ENCODE measurements at places on chromosomes 13 and 19.

DNA sequence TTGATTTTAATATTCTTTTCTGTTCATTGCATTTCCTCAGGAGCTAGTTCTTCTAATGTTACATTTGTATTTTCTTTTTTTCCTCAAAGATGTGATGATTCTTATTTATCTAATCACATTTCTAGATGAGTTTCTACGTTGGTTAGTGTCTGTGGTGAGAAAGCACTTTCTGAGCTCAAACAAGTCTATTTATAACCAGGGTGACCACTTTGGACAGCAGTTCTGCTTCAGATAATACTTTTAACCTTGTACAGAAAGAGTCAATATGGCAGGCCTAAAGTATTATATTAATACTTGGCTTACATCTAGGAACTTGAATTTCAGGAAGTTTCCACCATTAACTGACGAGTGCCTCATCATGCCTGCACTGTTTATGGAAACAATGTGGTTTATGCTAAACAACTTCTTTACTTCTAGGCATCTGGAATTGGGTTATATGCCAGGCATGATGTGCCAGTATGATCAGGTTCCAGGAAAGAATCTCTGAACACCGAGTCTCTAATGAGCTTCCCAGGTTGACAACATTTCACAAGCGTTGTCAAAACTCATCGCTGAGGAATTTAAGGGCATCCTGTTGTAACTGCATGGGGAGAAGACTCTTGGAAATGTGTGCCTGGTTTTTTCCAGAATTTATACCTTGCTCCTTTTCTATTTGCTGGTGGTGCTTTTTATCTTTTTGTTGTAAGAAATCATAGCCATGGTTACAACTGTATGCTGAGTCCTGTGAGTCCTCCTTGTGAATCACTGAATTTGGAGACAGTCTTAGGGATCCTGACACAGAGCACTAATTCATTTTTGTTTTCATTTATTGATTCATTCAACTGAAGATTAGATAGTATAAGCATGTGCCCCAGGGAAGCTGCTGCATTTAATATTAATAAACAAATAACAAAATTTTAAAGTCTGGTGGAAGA is 344.4 kb upstream of the PCDH9 start:
- no peak for DNase-seq

DNA sequence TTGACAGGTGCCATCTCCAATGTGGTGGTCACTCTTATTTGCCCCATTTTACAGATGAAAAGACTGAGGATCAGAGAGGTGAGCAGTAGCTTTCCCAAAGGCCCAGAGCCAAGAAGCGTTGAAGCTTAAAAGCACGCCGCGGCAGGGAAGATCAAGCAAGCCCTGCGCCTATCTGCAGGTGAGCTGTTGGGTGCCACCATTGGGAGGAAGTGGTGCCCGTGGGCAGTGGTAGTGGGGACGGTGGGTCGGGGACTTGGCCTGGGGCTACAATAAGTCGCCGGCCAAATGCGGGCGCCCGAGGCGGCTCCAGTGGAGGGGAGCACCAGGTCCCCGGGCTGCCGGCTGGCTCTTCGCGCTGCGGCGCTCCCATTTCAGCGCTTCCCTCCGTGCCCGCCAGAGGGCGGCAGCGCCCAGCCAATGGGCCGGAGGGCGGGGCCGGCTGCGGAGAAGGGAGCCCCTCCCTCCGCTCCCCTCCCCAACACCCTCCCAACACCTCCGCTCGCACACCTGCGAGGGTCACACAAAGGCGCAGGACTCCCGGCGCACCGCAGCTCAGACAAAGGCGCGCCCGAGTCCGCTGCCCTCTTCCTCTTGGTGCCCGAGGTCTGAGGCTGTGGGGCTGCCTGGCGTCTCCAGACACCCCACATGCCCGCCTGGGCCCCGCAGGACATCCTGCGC is 744 bp upstream of the POU2F2 start:
- peak; percentile 70 for DNase-seq

GRCh38 chr13:44146138-44146537 is 227.5 kb upstream of the SERP2 start:
- DNase-seq = no peak

DNA sequence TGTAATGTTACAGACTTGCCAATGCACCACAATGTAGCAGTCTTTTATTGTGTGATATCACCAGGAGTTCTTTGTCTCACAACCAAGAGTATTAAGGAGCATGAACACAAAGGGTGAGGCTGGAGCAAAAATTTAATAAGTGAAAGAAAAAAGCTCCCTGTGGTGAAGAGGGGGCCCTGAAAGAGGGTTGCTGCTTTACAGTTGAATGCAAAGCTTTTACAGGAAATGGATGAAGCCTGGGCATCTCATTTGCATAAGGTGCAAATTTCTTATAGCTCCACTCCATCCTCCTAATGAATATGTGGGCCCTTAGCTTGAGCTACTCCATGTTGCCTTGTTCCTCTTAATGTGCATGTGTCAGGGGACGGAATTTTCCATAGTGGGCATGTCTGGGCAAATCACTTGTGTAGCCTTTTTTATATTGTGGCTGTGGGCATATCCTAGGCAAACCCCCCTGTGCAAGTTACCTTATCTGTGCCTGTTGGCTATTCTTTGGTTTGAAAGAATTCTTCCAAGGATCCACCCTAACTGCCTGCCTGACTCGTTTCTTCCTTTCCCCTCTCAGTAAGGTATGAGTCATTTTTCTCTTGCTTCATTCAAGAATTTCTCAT is 45.3 kb upstream of the TRPC4 start:
- no peak for DNase-seq

DNA sequence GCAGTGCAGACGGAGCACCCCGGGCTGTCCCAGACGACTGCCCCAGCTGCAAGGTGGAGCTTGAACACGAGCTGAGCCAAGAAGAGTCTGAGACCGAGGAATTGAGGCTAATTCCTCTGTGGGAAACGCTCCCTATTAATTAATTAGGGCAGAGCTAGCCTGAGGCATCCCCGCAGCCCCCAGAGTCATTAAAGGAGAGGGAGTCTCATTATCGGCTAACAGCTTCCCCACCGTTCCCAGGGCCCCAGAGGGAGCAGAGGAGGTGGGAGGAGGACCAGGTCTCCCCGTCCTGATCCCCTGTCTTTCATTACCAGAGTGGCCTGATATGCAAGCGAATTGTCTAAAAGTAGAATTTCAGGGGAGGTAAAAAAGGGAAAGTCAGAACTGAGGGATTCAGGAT is 13.1 kb upstream of the SLC1A6 start:
- DNase-seq = no peak

DNA sequence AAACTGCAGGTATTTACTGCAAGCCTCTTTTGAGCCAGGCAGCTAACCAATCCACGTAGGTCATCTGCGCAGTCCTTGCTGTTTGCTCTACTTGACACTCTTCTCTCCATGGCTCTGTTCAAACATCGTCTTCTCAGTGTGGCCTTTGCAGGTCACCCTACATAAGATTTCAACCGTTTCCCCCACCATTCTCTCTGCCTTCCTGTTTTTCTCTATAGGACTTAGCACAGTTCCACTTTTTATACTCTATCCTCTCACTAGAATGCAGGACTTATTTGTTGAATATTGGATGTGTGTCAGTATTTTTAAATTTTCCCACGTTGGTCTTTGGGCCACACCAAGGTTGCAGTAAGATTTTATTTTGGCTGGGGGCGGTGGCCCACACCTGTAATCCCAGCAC is 1.7 kb upstream of the FBXW9 start:
- no peak for DNase-seq

DNA sequence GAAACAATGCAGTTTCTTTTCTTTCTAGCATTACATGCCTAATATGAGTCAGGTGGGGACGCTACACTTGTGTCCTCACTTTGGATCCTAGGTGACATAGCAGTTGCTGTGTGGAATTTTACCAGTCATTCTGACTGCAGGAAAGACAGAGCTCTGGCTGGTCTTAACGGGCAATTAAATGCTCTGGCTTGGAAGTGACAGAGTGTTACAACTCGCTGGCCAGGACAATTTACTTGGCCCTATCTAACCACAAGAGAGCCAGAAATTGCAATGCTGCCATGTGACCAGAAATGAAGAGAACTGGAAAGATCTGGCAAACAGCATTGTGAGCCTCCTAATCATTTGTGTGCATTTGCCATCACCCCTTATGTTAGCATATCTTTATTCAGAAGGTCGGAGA is 351.1 kb downstream of the DCT start:
- no peak for DNase-seq

GRCh38 chr13:79490824-79491223 is 9.9 kb downstream of the NDFIP2 start:
- DNase-seq = no peak

DNA sequence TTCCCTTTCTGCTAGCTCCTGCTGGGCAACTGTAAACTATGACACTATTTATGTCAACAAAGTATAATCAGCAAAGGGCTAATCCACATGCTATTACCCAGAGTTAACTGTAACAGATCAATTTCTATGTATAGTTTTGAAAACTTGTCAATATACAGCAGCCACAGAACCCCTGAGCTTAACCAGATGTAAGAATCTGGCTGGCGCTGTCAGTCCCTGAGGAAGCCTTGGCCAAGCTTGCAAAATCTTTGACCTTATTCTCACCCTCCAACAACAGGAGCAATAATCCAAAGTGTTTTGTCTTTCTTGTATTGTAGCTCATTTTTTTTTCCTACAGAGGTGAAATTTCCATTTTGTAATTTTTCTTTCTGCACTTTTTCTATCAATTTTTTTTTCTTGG is 1230.1 kb upstream of the SLC10A2 start:
- DNase-seq = no peak

DNA sequence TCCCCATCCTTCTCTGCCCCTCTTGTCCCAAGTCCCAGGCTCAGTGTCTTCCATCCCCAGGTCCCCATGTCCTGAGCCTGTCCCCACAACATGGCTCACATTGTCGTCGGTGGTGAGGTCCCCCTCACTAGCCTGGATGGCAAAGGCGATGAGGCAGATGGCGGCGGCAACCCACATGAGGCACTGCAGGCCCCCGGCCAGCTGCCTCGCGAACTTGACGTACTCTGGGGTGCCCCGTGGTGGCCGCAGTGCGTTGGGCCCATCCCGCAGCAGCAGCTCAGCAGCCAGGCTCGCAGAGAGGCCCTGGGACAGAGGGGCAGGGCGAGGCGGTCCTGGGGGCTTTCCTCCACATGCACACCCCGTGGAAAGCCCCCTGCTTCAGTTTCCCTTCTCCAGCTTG is 1.1 kb downstream of the ATP4A start:
- no peak for DNase-seq

- peak; percentile 81 for DNase-seq
Observed at GRCh38 chr19:11505504-11506100, at the start of gene ZNF653. Gene ZNF653, minus strand, starts transcription at chr19:11505839. Its CDS starts 53 bp downstream, at chr19:11505786.

GRCh38 chr13:98032168-98032567 is 78.7 kb downstream of the IPO5 start:
- DNase-seq = no peak

DNA sequence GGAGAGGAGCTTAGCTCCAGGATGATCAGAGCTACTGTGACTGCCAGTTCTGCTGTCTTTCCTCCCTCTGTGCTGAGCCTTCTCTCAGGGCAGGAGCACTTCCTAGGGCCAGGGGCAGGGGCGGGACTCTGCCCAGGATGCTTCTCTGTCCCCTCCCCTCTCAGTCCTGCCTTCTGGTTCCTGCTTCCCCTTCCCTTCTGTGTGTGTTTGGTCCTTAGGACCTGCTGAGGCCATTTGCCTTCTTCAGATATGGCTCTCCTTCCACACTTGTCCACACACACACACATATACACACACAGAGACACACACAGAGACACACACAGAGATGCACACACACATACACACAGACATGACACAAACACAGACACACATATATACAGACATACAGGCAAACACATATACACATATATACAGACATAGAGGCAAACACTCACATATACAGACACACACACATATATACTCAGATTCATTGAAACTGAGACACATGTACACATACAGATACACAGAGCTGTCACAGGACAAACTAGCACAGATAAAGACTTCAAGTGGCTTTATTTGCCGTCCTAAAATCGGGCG is 22.0 kb upstream of the CD177 start:
- no peak for DNase-seq

GRCh38 chr19:57034544-57034943 is 85.2 kb upstream of the USP29 start:
- DNase-seq = no peak

GRCh38 chr13:27792393-27793218 is at the start of gene GSX1:
Gene GSX1, plus strand, starts transcription at chr13:27792483. Its CDS starts 208 bp downstream, at chr13:27792691.
- DNase-seq = peak; percentile 11

DNA sequence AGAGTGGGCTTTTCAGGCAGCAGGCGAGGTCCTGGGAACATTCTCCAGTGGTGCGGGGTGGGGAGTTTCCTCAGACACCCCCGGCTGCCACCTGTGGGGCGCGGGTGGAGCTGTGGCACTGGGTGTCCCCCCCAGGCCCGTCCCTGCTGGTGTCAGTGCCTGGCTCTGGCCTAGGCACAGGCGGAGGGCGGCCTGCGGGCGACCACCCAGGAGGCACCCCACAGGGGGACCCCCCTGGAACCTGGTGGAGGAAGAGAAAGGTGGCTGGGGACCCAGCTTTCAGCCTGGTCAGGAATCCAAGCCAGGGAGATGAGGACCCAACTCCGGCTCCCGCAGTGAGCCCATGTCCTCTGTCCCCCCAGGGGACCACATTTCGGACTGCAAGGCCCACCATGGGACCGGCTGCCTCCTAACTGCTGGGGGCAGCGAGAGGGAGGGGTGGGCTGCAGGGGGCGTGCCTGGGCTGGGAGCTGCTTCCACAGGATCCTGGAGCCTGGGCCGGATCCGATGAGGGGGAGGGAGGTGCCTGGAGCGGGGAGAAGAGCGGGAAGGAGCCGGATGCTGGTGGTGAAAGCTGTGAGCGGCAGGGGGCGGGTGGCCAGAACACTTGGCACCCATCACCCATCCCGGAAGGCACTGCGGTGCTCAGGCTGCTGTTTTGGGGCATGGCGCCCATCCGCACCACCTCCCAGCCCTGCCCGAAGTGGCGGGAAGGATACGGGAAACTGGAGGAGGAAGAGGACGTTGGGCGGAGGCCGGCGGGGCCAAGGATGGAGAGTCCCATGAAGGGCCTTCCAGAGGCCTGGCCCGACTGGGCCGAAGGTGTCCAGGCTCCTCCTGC is 5.5 kb upstream of the CTXN1 start:
- DNase-seq = peak; percentile 29

DNA sequence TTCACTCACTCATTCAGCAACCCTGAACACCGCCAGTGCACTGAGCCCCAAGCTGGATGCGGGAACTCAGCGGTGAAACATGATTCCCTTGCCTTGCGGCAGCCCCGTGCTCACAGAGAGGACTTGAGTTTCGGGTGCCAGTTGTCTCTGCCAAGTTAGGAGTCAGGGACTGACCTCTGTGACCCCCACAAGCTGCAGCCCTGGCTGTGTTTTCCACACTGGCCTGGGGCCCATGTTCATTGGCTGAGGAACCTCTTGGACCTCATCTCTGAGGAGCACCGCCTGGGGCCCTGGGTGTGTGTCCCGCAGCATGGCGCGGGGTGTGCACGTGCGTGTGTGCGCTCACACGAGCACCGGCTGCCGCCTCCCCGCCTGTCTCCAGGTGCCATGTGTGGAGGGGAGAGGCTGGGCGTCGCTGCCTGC is 31.0 kb downstream of the CAPN12 start:
- DNase-seq = peak; percentile 33

GRCh38 chr19:48819366-48819816 is 8.6 kb upstream of the BCAT2 start:
- DNase-seq = peak; percentile 32

GRCh38 chr13:23201870-23202269 is 21.1 kb downstream of the SGCG start:
- no peak for DNase-seq

Measured in anterior cingulate cortex (tissue), 58 donors.